A673 (cell line): ENCODE measurements at places on chromosomes 1 and 21. TPM values are rescaled to one million over a fixed set of nuclear protein-coding genes. Genes with fewer than 3 reads are reported as not detected.

Gene FAM131C
- total RNA-seq = 0.71 and 1.3 TPM in 2 replicates

DNA sequence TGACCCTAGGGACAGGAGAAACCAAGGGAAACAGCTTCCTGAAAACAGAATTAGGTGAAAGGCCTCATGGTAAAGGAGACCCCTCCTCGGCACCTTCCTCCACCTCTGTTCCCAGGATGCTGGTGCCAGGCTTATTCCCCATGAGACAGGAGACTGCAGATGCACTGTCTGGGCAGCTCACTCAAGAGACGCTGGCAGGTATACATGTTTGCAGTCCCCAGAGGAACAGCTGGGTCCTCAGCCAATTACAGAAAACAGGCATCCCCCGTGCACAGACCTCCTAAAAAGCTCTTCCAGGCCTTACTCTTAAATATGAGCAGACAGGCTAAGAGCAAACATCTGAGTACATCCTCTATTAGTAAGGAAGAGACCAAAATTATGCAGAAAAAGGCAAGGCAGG is 6.5 kb downstream of the CCSAP start:
- DNase-seq = no peak

GRCh38 chr1:51097171-51097570 is 4.9 kb upstream of the C1orf185 start:
- no peak for DNase-seq

- no peak for DNase-seq
Observed at GRCh38 chr1:59236721-59237545, 60.0 kb upstream of the FGGY start.

Gene OR2G2
- total RNA-seq = not detected in 2 replicates

DNA sequence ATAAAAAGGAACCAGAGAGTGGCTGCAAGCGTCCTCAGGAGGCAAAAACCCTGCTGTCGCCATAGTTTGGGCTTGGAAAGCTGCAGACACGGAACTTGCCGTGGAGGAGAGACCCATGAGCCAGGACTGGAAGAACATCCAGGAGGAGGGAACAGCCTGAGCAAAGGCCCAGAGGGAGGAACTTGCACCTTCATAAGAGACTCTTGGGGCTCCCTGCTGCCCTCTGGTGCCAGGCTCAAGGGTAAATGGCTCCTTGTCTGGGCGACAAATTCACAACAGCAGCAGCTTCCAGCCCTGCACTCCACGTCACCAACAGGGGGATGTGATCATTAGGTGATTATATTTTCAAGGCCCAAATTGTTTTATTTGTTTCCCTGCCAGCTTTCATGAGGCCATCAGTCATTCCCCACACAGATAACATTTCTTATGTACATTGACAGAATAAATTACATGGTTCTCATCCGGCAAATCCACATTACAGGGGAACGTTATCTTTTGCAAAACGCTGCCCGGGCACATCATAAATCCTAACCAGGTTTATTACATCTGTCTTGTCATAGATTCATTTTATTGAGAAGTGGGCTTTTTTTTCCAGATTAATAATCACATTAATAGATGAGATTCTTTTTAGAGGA is 143.0 kb upstream of the GRIK3 start:
- peak; percentile 55 for DNase-seq

Gene TSSK3
- total RNA-seq = 3.9 and 4.3 TPM in 2 replicates

- no peak for DNase-seq
Observed at GRCh38 chr1:236128646-236129178, 13.6 kb upstream of the GPR137B start.

Gene NMNAT2
- total RNA-seq = 0.13 and 0.17 TPM in 2 replicates

Gene RRP15
- total RNA-seq = 31.3 and 38.4 TPM in 2 replicates

DNA sequence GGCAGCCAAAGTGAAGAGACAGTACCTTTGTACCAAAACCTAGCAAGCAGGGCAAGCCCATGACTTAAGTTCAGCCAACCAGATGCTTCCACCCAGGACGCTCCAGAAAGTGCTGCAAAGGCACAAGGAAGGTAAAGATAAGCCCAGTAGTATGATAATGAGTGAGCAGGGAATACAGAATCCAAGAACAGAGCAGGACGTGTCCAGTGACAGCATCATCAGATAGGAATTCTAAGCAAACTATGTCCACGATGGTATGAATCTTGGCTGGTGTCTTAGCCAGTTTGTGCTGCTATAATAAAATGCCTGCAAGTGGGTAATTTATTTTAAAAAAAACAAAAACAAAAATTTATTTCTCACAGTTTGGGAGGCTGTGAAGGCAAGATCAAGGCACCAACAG is 13.6 kb downstream of the GJA4 start:
- DNase-seq = no peak
